ENCODE measurements at places on chromosomes 3 and 15.

DNA sequence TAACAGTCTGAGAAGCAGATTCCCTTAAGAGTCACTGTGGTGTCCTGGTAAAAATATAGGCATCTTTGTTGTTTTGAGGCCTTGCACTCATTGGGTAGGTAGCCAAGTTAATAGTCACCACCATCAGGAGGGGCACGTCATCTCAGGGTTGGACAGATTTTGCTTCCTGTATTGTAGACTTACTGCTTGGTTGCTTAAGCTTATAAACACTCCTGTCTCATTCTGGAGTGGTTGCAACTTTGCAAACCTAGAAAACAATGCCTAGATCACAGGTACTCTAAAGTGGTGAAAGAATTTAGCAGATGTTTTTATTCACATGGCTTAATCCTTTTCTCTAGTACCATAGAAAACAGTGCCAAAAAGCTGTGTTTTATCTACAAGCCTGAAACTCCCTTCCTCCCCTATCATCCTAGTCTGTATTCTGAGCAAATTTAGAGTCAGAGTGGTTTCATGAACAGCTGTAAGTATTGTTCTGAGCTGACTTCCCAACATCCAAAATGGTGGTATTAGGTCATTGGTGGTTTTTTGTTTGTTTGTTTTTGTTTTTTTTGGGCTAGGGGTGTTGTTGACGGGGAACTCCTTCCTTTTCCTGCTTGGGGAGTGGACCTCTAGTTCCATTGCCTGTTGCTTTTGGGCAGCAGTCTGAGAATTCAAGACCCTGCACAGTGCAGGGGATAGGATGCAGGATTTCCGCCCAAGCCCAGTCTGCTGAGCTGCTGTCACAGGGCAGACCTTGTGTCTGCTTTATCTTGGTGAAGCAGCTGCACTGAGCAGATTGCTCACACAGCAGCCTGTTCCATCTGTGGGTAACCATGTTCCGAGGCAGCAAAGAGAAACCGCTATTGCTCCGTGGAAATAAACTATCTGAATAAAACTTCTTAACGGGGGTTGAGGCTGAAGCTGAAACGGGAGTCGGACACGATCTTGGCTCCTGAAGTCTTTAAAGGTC, 202.0 kb downstream of the AKAP13 start:
- peak; percentile 47 for DNase-seq

DNA sequence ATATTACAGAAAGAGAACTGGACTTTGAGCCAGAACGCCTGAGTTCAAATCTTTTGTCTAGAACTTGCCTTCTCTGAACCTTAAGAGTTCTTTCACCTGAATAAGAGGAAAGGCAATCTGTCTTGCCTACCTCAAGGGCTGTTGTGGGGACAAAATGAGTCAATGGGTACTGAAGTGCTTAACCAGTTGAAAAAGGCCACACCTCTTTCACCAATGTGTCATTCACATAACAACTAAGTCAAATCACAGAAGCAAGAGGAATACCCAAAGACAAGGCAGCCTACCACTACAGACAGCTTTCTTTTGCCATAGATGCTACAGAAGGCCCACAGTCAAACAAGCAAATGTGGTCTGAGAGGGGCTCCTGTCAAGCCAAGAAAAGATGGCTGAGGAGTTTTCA, 39.7 kb downstream of the NBEAL2 start:
- DNase-seq: no peak

DNA sequence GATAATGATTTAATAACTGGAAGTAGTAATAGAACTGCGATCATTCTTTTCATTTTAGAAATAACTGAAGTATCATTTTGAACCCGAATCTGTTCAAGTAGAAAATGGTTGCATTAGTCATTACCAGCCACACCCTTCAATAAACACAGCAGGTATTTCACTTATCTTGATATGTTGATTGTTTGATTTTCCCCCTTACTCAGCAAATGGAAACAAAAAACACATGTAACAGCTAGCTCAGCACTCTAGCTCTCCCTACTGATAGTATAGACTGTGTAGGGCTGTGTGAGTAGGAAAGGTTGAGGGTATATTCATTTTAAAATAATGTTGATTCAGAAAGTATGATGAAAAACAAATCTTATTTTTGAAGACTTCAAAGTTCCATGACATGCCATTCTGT, 1.1 kb upstream of the GPR149 start:
- no peak for DNase-seq

DNA sequence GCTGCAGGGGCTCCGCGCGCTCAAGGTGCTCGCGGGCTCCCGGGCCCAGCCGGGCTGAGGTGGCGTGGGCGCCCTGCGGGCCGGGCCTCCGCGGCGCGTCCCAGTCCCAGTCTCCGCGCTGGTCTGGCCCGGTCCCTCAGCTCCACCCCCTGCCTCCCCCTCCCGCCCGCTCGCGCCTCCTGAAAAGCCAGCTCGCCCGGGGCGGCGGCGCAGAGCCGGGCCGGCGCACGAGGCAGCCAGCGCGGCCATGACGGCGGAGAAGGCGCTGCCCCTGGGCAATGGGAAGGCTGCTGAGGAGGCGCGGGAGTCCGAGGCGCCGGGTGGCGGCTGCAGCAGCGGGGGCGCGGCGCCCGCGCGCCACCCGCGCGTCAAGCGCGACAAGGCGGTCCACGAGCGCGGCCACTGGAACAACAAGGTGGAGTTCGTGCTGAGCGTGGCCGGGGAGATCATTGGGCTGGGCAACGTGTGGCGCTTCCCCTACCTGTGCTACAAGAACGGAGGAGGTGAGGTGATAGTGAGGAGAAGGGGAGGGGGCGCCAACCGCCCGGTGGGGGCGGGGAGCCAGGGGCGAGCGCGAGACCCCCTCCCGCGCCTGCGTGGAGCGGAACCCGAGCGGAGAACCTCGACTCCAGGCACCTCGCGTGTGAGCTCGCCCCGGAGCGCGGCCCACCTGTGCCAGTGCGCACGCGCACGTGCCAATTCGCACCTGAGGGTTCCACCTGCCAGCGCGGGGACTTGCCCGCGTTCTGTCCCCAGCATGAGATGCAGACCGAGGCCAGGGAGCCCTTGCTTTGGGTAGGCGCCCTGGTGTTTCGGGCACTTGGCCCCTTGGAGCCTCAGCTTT, at the start of gene SLC6A11:
TSS of gene SLC6A11 (plus strand) at position 210 of the 844 bp plus-strand sequence. CDS start at position 248, 38 bp downstream.
- no peak for DNase-seq

DNA sequence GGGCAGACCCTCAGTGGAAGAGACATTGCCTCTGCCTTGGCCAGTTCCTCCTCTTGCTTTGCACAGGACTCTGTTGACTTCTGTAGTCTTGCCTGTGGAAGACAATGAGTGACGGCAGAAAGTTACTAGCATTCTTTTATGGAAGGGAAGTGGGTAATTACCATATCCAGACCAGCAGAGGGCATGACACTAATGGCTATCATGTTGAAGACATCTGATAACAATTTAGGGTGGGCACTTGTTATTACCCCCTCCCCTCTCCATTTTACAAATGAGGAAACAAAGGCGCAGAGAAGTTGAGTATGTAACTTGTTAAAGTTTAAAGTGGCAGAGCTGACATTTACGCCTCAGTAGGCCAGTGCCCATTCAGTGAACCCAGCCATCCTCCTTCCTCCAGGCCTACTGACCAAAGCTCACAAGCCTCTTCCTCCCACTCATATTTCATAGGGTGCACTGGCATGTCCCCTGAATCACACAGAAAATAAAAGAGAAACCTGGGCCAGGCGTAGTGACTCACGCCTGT, 48.2 kb upstream of the FMN1 start:
- no peak for DNase-seq

- DNase-seq: no peak
Observed at GRCh38 chr3:151379083-151379734, 5.3 kb downstream of the P2RY12 start.

DNA sequence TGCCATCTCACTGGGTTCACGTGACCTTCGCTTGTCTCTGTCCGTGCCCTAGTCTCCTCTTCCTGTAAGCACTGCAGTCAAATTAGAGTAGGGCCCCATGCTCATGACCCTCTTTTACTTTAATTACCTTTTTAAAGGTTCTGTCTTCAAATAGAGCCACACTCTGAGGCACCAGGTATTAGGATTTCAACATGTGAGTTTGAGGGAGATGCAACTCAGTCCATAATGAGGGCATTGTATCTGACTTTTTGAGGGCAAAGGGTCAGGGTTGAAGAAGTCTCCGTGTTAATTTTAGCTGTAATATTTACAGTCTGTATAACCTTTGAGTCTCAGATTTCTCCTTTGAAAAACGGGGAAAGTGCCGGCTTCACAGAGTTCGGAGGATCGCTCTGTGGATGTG, 82.9 kb downstream of the CHRNA7 start:
- no peak for DNase-seq

GRCh38 chr15:69747193-69747592, 294.6 kb downstream of the RPLP1 start:
- DNase-seq: no peak

GRCh38 chr3:195750797-195751520, 30.2 kb downstream of the MUC20 start:
- no peak for DNase-seq

- DNase-seq: no peak
Observed at GRCh38 chr3:178184833-178185232, 351.4 kb upstream of the KCNMB2 start.

GRCh38 chr3:25113891-25114290, 314.2 kb upstream of the RARB start:
- DNase-seq: no peak

- no peak for DNase-seq
Observed at GRCh38 chr3:50146316-50146901, 8.7 kb upstream of the SEMA3F start.

DNA sequence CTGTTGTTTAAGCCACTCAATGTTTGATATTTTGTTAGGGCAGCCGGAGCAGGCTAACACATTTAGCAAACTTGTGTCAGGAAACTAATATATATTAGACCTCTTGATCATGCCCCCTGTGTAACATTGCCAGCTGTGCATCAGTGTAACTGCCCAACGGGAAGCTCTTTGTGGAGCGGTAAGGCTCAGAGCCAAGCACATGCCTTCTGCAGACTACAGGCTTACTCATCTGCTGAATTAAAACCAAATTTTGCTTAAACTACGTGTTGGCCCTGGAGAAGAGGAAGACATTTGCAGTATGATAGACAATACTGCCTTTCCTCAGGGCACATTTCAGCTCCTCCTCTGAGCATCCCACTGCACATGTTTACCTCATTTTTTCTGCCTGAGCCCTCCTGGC, 50.5 kb upstream of the KCNMB2 start:
- no peak for DNase-seq

GRCh38 chr3:186097663-186098451, 11.0 kb downstream of the ETV5 start:
- no peak for DNase-seq

GRCh38 chr3:132117642-132118041, 82.8 kb upstream of the CPNE4 start:
- no peak for DNase-seq

DNA sequence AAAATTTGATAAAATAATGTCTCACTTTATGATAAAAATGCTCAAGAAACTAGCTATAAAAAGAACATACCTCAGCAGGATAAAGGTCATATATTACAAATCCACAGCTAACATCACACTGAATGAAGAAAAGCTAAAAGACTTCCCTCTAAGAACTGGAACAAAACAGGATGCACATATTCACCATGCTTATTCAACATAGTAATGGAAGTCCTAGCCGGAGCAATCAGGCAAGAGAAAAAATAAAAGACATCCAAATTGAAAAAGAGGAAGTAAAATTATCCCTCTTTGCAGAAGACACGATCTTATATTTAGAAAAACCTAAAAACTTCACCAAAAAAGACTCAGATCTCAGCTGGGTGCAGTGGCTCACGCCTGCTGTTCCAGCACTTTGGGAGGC, 34.0 kb downstream of the SENP7 start:
- no peak for DNase-seq

- no peak for DNase-seq
Observed at GRCh38 chr15:42077689-42078088, 16.7 kb downstream of the PLA2G4D start.

GRCh38 chr3:44584646-44585501, at the start of gene ZNF660:
Gene ZNF660 (plus strand): TSS chr3:44584964. CDS start chr3:44594194, 9,230 bp downstream.
- DNase-seq: no peak

DNA sequence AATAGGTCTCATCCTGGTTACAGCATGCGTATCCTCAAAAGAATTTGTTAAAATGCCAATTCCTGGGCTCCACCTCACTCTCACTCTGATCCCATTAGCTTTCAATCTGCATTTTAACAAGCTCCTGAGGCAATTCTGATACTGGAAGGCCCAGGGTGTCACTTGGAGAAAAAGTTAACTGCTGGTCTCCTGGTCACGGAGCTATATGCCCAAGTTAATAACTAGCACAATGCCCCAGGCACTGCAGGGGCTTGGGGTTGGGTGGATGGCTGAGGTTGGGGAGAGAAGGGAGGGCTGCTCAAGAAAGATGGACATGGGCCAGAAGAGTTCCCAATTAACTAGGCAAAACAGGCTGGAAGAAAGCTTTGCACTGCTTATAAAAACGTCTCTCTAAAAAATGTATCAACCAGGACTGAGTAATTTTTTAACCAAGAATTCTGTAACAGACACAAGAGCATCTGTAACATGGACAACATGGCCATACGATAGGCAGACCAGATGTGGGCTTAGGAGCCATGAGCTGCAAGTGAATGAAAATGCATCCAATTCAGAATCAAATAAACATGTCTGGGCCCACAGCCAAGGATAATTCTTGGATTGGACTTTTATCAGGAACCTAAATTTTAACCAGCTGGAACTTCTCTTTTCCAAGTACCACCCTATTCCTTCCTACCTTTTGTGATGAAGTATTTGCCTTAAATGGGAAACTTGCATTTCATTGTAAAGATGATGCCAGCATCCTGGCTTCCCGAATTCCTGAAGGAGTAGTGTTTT, 4.2 kb downstream of the IL17RD start:
- DNase-seq: no peak

DNA sequence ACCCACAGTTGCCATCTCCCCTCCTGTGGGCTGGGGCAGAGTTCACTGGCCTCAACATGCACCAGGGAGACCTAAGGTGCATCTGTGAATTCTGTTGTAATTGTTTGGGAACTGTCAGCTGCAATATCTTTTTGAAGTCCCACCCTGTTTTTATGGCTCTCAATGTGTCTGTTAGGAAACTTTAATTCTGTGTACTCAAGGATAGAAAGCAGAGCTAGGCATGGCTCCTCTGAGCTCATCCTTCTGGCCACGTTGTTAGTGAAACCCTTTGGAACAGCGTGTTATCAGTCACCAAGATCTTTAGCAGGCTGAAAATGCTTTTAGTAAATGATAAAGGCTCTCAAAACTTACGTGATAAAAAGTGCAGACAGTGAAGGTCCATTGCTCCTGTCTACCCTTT, 33.6 kb upstream of the MTMR10 start:
- DNase-seq: no peak

DNA sequence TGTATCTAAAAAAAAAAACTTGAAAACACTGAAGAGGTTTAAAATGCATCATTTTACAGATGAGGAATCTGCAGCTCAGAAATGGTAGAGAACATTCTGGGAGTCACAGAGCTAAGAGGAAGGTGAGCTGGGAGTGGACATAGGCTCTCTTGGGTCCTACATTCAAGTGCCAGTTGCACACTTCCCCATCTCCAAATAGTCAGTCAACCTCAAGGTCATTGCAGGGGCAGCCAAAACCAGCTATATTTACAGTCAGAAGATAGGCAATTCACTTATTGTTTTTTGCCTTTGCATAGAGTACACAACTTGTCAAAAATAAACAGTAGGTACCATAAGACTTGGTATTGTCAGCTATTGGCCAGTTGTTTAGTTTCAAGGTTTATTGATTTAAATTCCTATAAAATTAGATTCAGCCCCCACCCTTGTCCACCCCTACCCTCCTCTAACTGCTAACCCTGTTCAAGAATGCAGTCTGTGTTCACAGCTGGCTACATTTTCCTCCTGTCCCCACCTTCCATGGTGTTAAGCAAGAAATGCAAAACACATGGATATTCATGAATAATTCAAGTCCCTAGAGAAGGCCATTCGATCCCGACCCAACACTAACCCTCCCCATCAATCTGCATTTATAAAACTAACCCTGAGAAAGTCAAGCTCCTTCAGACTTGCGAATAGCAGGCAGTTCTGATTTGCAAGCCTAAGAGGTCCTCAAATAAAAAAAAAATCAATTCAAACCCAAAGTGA, 567.0 kb upstream of the MCTP2 start:
- no peak for DNase-seq

Measured in activated T-helper 1 cell treated with Interleukin-2 at 50 U/mL for 16 hours (primary cell).